ENCODE measurements at places on chromosomes 3 and 15.

DNA sequence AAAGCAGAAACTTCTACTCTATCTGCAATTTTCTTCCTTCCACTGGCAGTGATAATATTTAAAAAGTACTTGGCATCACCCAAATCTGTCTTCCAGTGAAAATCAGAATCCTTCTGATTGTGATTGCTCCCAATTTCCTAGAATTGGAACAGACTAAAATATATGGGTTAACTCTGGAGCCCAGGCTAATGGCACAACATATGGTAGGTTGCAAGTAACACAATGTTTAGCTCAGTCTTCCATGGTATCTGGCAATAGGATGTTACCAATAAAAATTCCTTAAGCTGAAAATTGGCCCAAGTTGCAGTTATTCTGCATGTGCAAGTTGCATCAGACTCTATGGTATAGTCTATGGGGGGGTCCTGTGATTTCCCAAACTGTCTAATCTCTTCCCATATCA, 273.5 kb upstream of the ADAMTS9 start:
- no peak for DNase-seq

GRCh38 chr15:91939403-91939831, 85.9 kb downstream of the SLCO3A1 start:
- DNase-seq = no peak

DNA sequence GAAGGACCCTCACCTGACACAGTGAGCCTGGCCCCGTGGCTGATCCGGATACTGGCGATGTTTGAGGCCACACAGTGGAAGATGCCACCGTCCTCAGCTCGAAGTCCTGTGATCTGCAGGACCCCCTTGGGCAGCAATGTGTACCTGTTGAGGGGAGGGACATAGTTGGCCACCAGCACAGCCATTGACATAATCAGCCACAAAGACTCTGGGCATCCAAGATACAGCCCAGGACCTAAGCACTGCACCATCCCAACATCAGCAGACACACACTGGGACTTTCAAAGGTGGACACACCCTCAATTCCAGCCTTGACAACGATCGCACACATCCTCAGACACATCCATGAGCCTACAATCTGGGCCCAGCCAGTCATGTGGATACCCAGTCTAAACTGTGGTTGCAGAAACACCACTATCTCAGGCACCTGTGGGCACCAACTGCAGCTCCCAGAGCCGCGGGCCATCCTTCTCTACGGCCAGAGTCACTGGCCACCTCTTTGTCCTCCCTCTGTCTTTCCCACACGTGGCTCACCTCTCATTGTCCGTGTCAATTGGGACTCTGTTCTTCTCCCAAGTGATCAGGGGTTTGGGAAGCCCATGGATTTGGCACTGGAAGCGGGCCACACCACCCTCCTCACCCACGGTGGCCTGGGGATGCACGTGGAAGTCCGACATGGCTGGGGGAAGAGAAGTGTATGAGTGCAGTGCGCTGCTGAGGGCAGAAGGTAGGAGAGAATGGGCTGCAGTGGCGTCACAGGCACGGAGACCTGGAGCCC, 31.0 kb downstream of the RNU5B-1 start:
- no peak for DNase-seq

GRCh38 chr3:50433954-50434353, 69.5 kb downstream of the CACNA2D2 start:
- DNase-seq = no peak

DNA sequence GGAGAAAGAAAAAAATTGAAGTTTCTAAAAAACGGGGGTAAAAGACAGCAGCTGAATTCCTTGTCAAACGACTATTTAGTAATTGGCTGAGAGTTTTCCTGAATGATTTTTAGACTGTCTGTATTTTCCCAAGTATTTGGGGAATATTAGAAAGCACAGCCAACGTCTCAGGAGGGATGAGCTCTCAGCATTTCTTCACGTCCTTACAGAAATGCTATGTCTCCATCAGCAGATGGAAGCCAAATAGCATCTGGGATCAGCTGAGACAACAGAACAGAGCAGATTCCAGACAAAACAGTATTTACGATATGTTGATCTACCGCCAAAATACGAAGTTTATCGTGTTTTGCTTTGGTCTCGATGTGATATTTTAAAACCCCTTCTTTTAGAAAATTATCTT, 5.3 kb upstream of the TMC3 start:
- DNase-seq = no peak

- no peak for DNase-seq
These were observed 1561.6 kb downstream of the OTOL1 start for GRCh38 chr3:163058031-163058854.

DNA sequence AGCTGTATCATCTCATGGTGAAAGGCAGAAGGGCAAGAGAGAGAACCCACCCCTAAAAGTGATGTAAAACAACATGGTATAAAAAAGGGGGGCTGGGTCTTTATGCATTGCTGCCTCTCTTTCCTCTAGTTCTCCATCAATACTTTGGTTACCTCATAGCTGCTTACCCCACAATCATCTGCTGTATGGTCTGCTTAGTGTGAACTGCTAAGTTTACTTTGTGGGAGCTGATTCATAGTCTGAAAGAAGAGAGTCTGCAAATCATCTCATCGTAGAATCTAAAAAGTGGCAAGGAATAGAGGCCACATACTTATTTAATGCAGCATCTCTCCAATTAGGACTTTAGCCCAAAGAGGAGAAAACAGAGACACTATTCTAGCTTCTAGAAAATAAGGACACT, 546.8 kb downstream of the GBE1 start:
- no peak for DNase-seq

DNA sequence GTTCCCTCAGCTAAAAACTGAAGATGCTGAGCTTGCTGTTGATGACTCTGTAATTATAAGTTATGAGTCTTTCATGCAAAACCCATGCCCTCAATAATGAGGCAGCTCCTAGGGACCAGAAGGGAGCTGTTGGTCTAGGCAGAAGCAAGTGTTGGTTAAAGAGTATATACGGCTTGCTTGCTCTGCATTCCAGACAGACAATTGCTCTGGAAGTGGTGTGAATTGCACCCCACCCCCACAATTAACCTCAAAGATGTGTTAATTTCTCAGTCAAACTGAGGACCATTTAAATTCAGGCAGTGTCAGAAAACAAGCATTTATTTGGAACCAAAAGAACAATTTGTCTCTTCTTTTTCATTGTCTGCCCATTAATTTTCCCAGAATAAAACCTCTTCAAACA, 163.5 kb upstream of the EOMES start:
- no peak for DNase-seq

DNA sequence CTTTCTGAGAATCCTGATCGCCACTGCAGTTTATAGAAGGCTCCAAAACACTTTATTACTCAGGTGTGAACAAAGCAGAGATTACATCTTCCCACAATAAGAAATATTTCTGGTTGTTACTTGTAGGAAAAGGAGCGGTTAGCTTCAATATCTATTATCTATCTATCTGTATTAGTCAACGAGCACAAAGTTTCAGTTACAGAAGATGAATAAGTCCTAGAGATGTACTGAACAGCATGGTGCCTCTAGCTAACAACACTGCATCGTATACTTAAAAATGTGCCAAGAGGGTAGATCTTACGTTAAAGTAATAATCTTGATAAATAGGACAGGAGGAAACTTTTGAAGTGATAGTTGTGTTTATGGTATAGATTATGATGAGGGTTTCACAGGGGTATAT, 10.9 kb upstream of the CCR3 start:
- DNase-seq = no peak

GRCh38 chr15:27889258-27889657, 209.9 kb downstream of the OCA2 start:
- no peak for DNase-seq

DNA sequence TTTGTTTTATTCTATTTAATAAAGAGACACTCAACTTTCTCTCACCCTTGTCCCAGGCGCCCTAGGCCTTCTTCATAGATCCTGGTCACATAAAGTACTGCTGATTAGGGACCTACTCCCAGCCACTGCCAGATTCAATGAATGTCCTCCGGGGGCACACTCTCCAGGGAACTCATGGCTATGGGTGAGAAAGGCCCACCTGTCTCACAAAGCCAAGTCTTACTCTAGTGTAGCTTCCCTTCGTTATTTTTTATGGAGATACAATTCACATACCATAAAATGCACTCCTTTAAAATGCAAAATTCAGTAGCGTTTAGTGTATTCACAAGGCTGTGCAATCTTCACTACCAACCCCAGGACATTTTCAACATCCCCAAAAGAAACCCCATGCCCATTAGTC, 87.8 kb downstream of the ADCY5 start:
- peak; percentile 55 for DNase-seq

- DNase-seq = no peak
These were observed 610.2 kb downstream of the TBL1XR1 start for GRCh38 chr3:176587089-176587488.

All from NCI-H82 (cell line).